ENCODE measurements at places on chromosomes 6 and 20.
A peak's percentile ranks its signal among the peaks of the same experiment; 100 is the strongest.

- DNase-seq = no peak
Observed at GRCh38 chr6:52251113-52251512, 6.8 kb upstream of the IL17F start.

- DNase-seq = no peak
Observed at GRCh38 chr6:84897011-84897410, 132.6 kb upstream of the TBX18 start.

- no peak for DNase-seq
Observed at GRCh38 chr6:45702849-45703739, 312.6 kb downstream of the CLIC5 start.

- no peak for DNase-seq
Observed at GRCh38 chr20:1489764-1490436, 1.3 kb downstream of the SIRPB2 start.

- no peak for DNase-seq
Observed at GRCh38 chr20:15930311-15931305, 642.6 kb downstream of the KIF16B start.

- DNase-seq = peak; percentile 24
Observed at GRCh38 chr6:149484733-149485700, at the start of gene ZC3H12D. Gene ZC3H12D (minus strand): TSS chr6:149485014. CDS start chr6:149474543, 10,471 bp downstream.

GRCh38 chr20:10644458-10645204 is 29.2 kb downstream of the JAG1 start:
- no peak for DNase-seq

GRCh38 chr20:53853111-53853713 is 217.2 kb downstream of the BCAS1 start:
- no peak for DNase-seq

GRCh38 chr6:116365743-116366142 is 5.0 kb upstream of the DSE start:
- DNase-seq = no peak

DNA sequence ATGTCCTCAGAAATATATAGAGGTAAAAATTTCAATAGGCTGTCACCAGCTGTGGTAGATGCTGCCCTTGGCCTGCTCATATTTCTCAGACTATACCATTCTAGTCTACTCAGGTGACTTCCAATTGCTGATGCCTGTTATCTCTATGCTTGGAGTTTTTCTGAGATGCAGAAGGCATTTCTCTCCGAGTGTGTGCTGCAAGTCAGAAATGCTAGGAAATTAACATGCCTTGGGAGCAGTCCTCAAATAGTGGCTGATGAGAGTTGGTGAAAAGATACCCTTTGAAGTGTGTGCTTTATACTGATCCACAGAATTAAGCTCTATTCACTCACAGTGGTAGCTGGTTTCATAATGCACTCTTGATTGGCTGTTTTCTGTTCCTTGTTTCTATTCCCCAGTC is 43.2 kb upstream of the PKIB start:
- DNase-seq = no peak

DNA sequence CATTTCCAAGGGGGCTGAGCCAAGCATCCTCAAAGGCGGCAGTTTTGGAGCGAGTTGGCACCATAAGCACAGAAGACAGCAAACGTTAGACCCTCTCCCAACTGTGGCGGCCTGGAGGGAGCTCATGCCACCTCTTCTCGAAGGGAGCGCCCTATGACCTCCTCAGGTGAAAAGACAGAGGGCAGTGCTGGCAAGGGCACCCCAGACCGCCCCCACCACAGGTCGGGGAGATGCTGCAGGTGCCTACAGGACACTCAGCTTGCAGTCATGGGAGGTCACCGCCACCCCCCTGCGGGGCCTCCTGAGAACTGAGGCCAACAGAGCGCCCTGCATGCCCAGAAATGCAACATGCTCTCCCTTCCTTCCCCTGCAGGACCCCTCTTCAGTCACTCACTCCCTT is 45.1 kb upstream of the BHLHE23 start:
- DNase-seq = no peak

DNA sequence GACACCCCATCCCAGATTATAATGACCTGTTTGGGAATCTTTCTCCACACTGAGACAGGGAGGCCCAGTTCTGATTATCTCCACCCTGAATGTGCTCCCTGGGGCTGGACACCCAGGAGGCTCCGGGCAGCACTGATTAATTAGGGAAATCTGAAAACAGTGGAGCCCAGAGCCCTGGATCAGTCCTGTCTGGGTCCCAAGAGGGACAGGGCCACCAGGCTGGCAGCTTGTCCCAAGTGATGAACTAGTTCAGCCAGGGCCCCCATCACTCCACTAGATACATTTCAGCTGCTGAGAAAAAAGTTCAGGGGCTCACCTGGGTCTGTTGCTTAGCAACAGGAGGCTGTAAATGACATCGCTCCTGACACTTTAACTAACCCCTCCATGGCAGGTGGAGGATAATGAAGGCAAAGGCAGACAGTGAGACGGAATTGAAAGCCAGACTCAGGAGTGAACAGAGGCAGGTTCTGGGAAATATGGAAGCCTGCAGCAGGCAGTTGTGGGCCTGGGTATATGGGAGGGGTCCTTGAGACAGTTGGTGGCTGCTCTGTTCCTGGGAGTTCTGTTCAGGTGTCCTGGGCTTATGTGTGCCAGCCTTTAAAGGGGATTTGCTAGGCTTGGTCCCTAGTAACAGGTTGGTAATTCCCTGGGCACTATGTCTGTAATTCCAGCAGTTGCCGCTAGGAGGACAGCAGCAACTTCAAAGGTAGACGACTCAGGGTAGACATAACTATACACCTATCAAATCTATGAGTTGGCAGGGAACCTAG is 78.3 kb upstream of the CTNNBL1 start:
- peak; percentile 70 for DNase-seq

DNA sequence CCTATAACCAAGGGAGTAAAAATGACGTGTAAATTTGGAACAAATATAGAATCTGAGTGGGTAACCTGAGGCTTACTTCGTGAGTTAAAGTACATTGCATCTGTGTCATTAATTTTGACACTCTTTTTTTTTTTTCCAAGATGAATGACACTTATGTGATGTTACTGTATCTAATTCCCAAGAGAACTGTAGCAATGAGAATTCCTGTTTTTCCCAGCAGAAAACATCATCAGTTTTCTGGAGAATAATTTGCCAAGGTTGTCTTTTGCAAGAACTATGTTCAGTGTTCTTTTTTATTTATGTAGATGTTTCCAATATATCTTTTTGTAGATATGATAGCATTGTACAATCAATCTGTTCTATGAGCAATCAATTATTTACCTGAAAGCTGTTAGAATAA is 283.6 kb downstream of the ARHGAP18 start:
- DNase-seq = no peak

GRCh38 chr20:58682656-58683531 is 9.7 kb upstream of the NPEPL1 start:
- DNase-seq = no peak

GRCh38 chr6:135043846-135044245 is 10.8 kb downstream of the HBS1L start:
- DNase-seq = no peak

All from RPMI8226 (cell line).